ENCODE measurements at places on chromosomes 1 and 21.

DNA sequence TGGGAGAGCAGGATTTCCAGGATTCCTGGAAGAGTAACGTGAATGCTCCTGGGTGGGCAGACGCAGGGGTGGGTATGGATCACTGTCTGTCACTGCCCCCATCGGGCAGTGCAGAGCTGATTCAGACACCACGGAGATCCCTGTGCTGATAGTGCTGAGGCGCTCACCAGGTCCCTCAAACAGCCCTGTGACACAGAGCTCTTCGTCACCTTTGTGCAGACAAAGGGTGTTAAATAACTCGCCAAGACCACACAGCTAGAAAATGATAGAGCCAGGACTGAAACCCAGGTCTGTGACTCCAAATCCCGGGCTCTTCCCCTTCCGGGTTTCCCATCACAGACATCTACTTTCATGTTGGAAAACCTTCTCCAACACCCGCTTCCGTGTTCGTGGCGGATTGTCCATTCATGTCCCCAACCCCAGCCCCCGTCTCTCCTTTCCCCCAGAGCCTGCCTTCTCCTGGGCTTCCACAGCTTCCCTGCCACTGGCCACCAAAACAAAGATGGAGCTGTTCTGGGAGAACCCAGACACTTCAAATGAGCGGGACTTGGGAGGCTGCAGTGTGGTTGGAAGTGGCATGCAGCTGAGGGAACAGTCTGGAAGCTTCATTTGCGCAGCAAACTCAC, 2.6 kb downstream of the EFHD2 start:
- DNase-seq = no peak

- no peak for DNase-seq
These were observed 366.7 kb upstream of the PROX1 start for GRCh38 chr1:213621077-213621476.

GRCh38 chr1:46690931-46691421, 19.3 kb downstream of the TEX38 start:
- no peak for DNase-seq

- DNase-seq = no peak
These were observed 13.5 kb upstream of the ENO1 start for GRCh38 chr1:8892026-8892425.

DNA sequence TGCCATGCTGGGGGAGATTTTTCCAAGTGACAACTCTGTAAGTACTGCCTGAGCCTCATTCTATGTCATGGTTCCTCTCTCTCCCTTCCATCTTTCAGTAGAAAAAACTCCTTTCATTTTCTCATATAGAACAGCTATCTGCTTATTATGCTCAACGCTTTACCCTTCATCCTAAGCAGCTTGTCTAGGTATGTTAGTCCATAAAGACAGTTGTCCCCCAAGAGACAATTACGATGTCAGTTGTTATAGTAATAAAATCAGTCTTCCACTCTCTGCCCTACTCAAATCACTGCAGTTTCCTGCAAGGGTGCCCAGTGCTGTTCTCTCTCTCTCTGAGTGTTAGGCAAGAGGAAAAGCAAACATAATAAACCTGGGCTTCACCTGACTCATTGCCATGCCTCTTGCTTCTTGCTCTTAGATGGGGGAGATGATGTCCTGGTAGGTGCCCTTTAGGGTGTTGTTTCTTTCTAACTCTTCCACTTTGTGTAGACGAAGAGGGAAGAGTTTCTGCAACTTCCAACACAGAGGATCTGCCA, 59.4 kb downstream of the PAPPA2 start:
- no peak for DNase-seq

- DNase-seq = no peak
These were observed 6.5 kb upstream of the TRAPPC10 start for GRCh38 chr21:44005593-44005992.

- DNase-seq = no peak
These were observed 941 bp downstream of the ARNT start for GRCh38 chr1:150875197-150876118.

- no peak for DNase-seq
These were observed 31.0 kb downstream of the NENF start for GRCh38 chr1:212463565-212464285.

- no peak for DNase-seq
These were observed 501.4 kb upstream of the USP24 start for GRCh38 chr1:55716610-55717009.

Measured in activated CD4-positive, alpha-beta T cell treated with anti-CD3 and anti-CD28 coated beads, Interleukin-2, amount 50 U/mL, for 24 hours (primary cell).